ENCODE measurements at places on chromosomes 12 and 14. TPM values are rescaled to one million over a fixed set of nuclear protein-coding genes. Genes with fewer than 3 reads are reported as not detected.

DNA sequence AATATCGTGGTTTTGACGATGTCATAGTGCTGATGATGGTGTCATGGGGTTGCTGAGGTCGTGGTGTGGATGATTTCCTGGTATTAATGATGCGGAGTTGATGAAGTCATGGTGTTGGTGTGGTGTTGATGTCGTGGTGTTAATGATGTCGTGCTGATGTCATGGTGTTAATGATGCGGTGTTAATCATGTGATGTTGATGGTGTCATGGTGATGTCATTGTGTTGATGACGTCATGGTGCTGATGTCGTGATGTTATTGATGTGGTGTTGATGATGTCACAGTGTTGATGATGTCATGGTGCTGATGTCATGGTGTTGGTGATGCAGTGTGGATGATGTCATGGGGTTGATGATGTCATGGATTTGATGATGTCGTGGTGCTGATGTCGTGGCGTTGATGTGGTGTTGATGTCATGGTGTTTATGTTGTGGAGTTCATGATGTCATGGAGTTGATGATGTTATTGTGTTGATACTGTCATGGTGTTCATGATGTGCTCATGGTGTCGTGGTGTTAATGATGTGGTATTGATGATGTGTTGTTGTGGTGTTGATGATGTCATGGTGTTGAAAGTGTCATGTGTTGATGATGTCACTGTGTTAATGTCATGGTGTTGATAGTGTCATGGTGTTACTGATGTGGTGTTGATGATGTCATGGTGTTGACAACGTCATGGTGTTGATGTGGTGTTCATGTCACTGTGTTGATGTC, 48.5 kb upstream of the RIMBP2 start:
- no peak for DNase-seq
- H3K4me1 ChIP-seq, result no peaks in the 10 kb centered on the region
- H3K4me3 ChIP-seq, result no peak overlapping the region
- peaks cover 67% of the 10 kb centered on the region for H3K27me3 ChIP-seq

- no peak overlapping the region for H3K27ac ChIP-seq
- no peak for DNase-seq
- no peaks in the 10 kb centered on the region for H3K4me1 ChIP-seq
- H3K27me3 ChIP-seq, result no peaks in the 10 kb centered on the region
- no peaks in the 10 kb centered on the region for H3K36me3 ChIP-seq
Observed at GRCh38 chr12:27583057-27583797, 59.2 kb downstream of the PPFIBP1 start.

- H3K27me3 ChIP-seq, result no peaks in the 10 kb centered on the region
- H3K27ac ChIP-seq, result no peak overlapping the region
- DNase-seq, result no peak
- H3K4me1 ChIP-seq, result peaks cover 5% of the 10 kb centered on the region
- no peaks in the 10 kb centered on the region for H3K36me3 ChIP-seq
- H3K4me3 ChIP-seq, result no peak overlapping the region
Observed at GRCh38 chr12:38911611-38912010, 6.2 kb upstream of the CPNE8 start.

- no peaks in the 10 kb centered on the region for H3K27me3 ChIP-seq
- H3K4me1 ChIP-seq, result no peaks in the 10 kb centered on the region
- H3K4me3 ChIP-seq, result no peak overlapping the region
- no peak overlapping the region for H3K27ac ChIP-seq
- no peaks in the 10 kb centered on the region for H3K36me3 ChIP-seq
Observed at GRCh38 chr12:76173756-76174155, 89.3 kb upstream of the NAP1L1 start.

GRCh38 chr14:59679872-59680271, 103.3 kb upstream of the CCDC175 start:
- H3K27me3 ChIP-seq, result no peaks in the 10 kb centered on the region
- DNase-seq, result no peak
- no peaks in the 10 kb centered on the region for H3K4me1 ChIP-seq
- H3K4me3 ChIP-seq, result no peak overlapping the region

MSI1 gene
- total RNA-seq, result 1.7 TPM

OAS1 gene
- total RNA-seq, result 18.8 TPM

POLE2 gene
- 11.5 TPM for total RNA-seq

Measured in PC-9 (cell line).